MCF 10A (cell line): ENCODE measurements at places on chromosomes 13 and 19. TPM values are rescaled to one million over a fixed set of nuclear protein-coding genes. Genes with fewer than 3 reads are reported as not detected.

CCDC97 gene
- 25.0 and 28.5 TPM in 2 replicates for total RNA-seq

IZUMO2 gene
- total RNA-seq = not detected in 2 replicates

GRCh38 chr19:46159418-46160232 is 11.6 kb downstream of the IGFL2 start:
- DNase-seq = no peak

GRCh38 chr19:37867831-37868230 is 38.6 kb downstream of the WDR87 start:
- peak; percentile 89 for DNase-seq

DNA sequence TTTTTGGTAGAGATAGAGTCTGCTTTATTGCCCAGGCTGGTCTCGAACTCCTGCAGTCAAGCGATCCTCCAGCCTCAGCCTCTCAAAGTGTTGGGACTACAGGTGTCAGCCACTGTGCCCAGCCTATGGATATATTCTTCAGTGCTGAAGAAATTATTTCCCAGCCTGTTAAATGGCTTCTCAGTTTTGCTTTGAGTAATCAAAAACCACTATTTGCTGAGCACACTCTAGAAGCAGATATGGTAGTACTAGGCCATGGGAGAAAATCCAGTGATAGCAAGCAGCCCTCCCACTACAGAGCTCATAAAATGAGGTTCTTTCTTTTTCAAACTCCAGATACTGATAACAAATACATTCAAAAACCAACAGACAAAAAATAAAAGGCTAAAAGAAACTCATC is 80.6 kb upstream of the CLDN10 start:
- no peak for DNase-seq

DNA sequence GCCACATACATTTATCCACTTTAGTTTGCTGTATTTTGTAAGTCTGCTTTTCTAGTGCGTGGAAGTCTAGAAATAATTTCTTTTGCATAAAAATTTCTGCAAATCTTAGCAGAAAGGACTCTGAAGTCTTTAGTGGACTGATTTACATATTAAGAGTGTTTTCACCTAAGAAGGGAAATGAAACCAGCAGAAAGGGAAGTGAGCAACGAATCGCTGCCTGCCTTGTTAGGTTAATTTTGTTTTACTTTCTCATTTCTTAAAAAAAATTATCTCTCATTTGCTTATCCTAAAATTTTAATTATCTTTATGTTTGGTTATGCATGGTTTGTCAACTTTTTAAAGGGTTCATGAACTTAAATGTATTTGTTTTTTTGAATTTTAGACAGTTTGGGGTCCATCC is 767 bp upstream of the GPR18 start:
- no peak for DNase-seq
